Stimulated activated CD4-positive, alpha-beta T cell treated with anti-CD3 and anti-CD28 coated beads, Interleukin-12 subunit alpha, Interleukin-12 subunit beta, amount 100 ng/mL, for 4 hours (primary cell): ENCODE measurements at places on chromosomes 11 and 22.
A peak's percentile ranks its signal among the peaks of the same experiment; 100 is the strongest.

DNA sequence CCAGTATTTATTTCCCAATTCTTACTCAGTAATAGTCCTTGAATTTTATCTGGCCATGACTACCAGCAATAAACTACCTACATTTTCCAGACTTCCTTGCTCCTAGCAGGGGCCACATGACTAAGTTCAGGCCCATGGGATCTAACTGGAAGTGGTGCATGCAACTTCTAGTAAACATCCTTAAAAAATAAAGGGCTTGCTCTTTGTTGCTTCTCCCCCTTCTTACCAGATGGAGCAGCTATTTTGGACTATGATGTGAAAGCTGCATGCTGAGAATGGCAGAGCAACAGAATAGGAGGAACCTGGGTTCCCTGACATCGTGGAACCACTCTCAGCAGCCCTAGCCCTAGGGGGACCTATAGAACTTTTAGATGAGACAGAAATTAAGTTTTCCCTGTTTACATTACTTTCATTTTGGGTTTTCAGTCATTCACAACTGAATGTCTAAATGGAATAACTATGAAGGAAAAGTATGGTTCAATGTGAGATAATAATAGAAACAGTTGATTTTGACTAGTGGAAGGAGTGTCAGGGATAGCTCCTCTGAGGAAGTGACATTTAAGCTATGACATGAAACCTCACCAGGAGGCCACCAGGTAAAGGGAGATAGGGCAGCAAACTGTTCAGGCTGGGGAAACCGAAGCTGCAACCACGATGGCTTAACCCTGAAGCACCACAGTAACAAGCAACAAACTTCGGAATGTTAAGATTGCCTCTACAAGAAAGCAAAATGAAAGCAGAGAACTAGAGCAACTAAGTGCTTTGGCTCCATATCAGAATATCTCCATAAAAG lies 48.9 kb downstream of the PHF21A start:
- no peak for DNase-seq

GRCh38 chr11:87726506-87726905 lies 448.7 kb downstream of the RAB38 start:
- no peak for DNase-seq

DNA sequence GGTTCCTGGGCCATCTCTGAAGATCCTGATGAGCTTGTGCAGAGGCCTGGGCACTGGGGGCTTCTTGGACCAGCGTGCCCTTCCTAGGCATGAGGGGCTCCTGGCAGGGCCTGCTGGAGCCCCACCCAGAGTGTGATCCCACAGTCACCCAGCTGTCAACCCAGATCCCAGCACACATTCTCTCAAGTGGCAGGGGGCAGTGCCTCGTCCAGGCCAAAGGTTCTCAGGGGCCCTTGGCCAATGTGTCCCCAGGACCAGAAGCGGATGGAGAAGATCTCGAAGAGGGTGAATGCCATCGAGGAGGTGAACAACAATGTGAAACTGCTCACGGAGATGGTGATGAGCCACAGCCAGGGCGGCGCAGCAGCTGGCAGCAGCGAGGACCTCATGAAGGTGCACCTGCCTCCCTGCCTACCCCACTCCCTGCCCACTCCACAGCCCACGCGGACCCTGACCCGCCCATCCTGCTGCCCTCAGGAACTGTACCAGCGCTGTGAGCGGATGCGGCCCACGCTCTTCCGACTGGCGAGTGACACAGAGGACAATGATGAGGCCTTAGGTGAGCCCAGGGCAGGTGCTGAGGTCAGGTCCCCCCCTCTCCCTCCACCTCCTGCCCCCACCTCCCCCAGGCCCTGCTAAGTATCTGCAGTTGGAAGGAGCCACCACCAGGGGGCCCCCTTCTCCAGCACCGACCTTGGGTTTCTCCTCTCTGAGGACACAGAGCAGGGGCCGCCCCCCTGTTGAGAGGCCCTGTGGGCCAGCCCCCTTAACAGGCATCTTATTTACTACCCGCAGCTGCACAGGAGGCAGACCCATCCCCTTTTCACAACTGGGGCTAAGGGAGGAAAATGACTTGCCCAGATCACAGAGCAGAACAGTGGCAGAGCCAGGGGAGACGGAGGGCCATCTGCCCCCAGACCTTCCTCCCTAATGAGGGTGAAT lies 14.7 kb downstream of the GGA1 start:
- DNase-seq = peak; percentile 70

DNA sequence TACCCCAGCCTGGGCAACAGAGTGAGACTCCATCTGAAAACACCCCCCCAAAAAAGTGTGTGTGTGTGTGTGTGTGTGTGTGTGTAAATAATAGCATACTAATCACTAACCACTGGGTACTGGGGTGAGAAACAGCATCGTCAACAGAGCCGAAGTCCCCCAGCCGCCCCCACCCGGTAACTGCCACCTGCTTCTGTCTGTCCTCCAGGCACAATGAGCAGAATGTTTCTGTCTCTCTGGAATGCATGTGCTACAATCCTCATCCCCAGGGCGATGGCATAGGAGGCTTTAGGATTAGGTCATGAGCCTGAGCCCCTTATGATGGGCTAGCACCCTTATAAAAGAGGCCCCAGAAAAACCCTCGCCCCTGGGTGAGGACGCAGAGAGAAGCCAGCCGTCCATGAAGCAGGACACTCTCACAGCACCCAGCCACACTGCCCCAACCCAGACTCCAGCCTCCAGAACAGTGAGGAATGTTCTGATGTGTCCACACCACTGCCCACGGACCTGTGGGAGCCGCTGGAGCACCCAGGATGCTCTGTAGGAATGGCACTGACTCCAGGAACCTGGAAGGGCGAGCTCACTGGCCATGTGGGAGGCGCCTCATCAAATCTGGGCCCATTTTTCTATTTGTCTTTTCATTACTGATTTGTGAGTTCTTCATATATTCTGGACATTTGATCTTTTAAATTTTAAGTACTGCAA lies 9.9 kb downstream of the TTLL8 start:
- no peak for DNase-seq

DNA sequence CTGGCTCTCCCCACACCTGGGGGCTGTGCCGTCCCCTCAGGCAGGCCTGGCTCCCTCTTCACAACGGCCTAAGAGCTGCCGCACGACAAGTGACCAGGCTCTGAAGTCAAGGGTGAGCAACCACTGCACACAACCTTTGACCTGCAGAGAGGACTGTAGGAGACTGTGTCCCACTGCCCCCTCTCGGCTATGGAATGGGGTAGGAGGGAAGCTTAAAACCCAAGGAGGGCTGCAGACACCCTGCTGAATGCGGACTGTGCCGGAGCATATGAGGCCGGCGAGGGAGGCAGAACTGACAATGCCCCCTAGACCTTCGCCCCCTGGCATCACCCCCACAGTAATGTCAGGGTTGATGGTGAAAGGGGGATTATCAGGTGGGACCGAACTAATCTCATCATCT lies 311.9 kb downstream of the CTTN start:
- no peak for DNase-seq
